Glutamatergic neuron (in vitro differentiated cells): ENCODE measurements at places on chromosomes 2 and 18. TPM values are rescaled to one million over a fixed set of nuclear protein-coding genes. Genes with fewer than 3 reads are reported as not detected.
A peak's percentile ranks its signal among the peaks of the same experiment; 100 is the strongest.

DNA sequence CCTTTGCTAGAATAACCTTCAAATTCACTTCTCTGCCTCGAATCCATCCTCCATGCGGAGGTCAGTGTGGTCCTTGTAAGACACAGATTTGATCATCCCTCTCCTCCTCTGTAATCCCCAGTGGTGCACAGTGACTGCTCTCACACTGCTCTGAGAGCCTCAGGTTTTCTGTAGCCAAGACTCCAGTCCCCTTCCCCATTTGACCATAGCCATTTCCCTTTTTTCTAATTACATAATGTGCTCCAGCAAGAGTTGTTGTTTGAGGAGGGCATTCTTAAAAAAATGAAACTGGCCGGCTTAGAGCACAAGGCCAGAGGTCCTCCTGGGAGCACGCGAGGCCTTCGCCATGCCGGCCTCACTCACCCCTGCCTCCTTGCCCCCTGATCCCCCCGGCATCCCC lies 34.7 kb upstream of the LPIN1 start:
- peaks cover 7% of the 10 kb centered on the region for H3K27me3 ChIP-seq
- no peaks in the 10 kb centered on the region for H3K4me1 ChIP-seq
- no peak for DNase-seq

DNA sequence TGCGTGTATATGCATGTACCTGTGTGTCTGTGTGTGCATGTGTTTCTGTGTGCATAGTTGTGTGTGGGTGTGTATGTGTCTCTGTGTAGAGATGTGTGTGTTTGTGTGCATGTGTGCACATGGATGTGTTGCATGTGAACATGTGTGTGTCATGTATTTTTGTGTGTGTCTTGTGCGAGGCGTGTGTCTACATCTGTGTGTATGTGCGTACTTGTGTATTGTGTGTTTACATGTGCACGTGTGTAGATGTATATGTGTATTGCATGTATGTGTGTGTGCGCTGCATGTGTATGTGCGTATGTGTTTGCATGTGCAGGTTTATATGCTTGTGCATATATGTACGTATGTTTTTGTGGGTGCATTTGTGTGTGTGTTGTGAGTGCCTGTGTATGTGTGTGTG lies 735.2 kb downstream of the GALR1 start:
- peaks cover 4% of the 10 kb centered on the region for H3K27me3 ChIP-seq
- DNase-seq, result no peak
- H3K27ac ChIP-seq, result peak overlapping the region; percentile 0
- H3K4me1 ChIP-seq, result no peaks in the 10 kb centered on the region

Gene SLC4A3
- total RNA-seq, result 24.4 TPM

DNA sequence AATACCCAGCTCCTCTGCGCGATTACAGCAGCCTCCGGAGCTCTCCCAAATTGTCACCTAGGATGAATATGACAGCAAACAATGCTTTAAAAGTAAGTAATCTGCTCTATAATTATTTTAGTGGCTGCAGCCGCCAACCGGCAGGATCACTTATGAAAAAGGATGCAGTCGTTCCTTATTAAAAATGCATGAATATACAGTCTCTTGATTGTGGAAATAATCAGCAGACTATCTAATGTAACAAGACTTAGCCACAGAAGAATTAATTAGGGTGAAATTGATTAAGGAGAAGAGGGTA lies 71.8 kb upstream of the STPG4 start:
- peaks cover 23% of the 10 kb centered on the region for H3K27me3 ChIP-seq
- H3K36me3 ChIP-seq, result no peaks in the 10 kb centered on the region
- peak overlapping the region; percentile 100 for H3K27ac ChIP-seq
- H3K4me1 ChIP-seq, result peaks cover 54% of the 10 kb centered on the region

Gene SLC9A4
- total RNA-seq, result 0.12 TPM

Gene BCL2
- total RNA-seq, result 6.8 TPM

DNA sequence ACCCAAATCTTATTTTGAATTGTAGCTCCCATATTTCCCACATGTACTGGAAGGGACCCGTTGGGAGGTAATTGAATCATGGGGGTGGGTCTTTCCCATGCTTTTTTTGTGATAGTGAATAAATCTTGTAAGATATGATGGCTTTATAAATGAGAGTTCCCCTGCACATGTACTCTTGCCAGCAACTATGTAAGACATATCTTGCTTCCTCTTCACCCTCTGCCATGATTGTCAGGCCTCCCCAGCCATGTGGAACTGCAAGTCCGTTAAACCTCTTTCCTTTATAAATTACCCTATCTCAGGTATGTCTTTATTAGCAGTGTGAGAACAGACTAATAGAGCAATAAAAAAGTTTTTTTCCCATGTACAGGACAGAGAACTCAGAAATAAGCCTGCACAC lies 468.4 kb upstream of the SPHKAP start:
- peaks cover 3% of the 10 kb centered on the region for H3K4me1 ChIP-seq
- H3K27me3 ChIP-seq, result no peaks in the 10 kb centered on the region
- no peak overlapping the region for H3K27ac ChIP-seq
- no peak overlapping the region for H3K4me3 ChIP-seq

DNA sequence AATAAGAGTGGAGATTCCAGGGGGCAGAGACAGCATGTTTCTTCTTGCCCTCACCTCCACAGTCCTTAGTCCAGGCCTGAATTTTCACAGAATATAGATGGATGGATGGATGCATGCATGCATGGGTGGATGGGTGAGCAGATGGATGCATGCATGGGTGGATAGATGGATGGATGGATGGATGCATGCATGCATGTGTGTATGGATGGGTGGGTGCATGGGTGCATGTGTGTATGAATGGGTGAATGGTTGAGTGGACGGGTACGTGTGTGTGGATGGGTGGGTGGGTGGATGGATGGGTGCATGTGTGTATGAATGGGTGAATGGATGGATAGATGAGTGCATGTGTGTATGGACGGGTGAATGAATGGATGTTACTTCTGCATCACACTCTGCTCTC lies 153.3 kb downstream of the CELF4 start:
- no peak overlapping the region for H3K4me3 ChIP-seq
- no peak overlapping the region for H3K27ac ChIP-seq
- no peaks in the 10 kb centered on the region for H3K36me3 ChIP-seq
- peaks cover 5% of the 10 kb centered on the region for H3K4me1 ChIP-seq

DNA sequence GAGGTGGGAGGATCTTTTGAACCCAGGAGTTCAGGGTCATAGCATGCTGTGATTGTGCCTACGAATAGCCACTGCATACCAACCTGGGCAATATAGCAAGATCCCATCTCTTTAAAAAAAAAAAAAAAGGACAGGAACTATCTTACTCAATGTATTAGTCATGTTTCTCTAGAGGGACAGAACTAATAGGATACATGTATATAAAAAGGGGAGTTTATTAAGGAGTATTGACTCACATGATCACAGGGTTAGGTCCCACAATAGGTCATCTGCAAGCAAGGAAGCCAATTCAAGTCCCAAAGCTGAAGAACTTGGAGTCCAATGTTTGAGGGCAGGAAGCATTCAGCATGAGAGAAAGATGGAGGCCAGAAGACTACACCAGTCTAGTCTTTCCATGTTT lies 18.8 kb upstream of the CASP10 start:
- peaks cover 12% of the 10 kb centered on the region for H3K36me3 ChIP-seq
- no peak overlapping the region for H3K4me3 ChIP-seq
- H3K4me1 ChIP-seq, result no peaks in the 10 kb centered on the region
- no peak for DNase-seq

DNA sequence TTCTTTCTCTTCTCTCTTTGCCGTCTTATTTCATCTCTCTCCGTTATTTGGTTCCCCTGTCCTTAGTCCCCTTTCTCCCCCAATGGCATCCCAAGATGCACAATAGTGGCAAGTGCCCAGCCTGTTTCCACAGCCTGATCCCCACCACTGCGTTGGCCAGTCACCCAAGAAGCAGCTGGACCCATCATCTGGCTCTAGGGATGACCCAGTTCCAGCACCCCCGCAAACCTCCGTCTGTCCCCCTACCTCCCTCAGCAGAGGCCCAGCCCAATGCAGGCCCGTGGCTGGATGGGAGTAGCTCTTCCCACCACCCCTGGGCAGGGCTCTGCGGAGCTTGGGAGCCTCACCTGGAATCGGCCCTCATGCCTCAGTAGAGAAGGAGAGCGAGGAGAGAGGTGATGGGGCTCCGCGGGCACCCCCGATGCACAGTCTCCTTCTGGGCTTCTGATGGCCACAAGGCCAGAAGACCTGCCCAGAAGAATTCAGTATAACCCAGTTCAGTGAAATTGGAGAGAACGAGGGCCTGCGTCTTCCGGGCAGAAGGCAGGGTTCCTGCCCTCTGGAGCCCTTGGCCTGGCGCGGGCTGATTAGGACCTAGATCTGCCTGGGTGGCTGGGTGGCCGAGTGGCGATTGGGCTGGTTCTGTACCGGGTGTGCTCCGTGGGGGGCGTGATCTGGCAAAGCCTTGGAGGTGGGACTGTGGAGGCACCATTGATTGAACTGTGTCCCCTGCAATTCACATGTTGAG lies 50.9 kb downstream of the RRM2 start:
- H3K27ac ChIP-seq, result no peak overlapping the region
- H3K4me1 ChIP-seq, result peaks cover 11% of the 10 kb centered on the region
- no peaks in the 10 kb centered on the region for H3K36me3 ChIP-seq
- H3K4me3 ChIP-seq, result no peak overlapping the region
- H3K27me3 ChIP-seq, result peaks cover 2% of the 10 kb centered on the region
- DNase-seq, result no peak

Gene FKBP1B
- 38.1 TPM for total RNA-seq

Gene OTX1
- total RNA-seq, result 0.15 TPM

Gene CHAC2
- 1.7 TPM for total RNA-seq

- H3K4me1 ChIP-seq, result no peaks in the 10 kb centered on the region
- no peaks in the 10 kb centered on the region for H3K27me3 ChIP-seq
- H3K4me3 ChIP-seq, result no peak overlapping the region
- no peak overlapping the region for H3K27ac ChIP-seq
- no peak for DNase-seq
Observed at GRCh38 chr2:7539760-7540159, 622.5 kb downstream of the RNF144A start.
